Pancreas (tissue), 10 donors: ENCODE measurements at places on chromosomes 7 and 10.
A peak's percentile ranks its signal among the peaks of the same experiment; 100 is the strongest.

GRCh38 chr10:54869022-54869421, 68.0 kb upstream of the PCDH15 start:
- no peaks in the 10 kb centered on the region for H3K36me3 ChIP-seq
- no peak overlapping the region for H3K27ac ChIP-seq
- H3K27me3 ChIP-seq, result no peaks in the 10 kb centered on the region
- no peak for DNase-seq
- H3K4me1 ChIP-seq, result no peaks in the 10 kb centered on the region

DNA sequence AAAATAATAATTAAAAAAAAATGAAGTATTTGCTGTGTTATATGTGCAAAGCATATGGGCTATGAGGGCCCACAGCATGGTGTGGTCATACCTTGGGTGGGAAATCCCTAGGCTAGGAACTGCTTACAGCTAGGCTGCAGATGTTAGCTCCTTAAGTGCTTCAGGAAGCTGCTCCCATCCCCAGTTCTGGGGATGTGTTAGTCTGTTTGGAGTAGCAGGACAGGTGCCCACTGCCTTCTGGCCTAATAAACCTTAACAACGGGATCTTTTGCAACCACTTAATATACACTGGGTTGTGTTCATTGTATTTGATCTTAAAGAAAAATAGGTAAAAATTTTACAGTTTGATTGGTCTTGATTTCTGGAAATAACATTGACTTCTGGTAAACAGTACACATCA, 46.3 kb downstream of the HK1 start:
- no peaks in the 10 kb centered on the region for H3K27me3 ChIP-seq
- no peak overlapping the region for H3K27ac ChIP-seq
- no peak overlapping the region for H3K4me3 ChIP-seq
- DNase-seq, result no peak

GRCh38 chr7:66265566-66265965, 60.4 kb downstream of the TPST1 start:
- DNase-seq, result no peak
- H3K4me3 ChIP-seq, result no peak overlapping the region
- no peaks in the 10 kb centered on the region for H3K27me3 ChIP-seq
- H3K4me1 ChIP-seq, result no peaks in the 10 kb centered on the region
- no peak overlapping the region for H3K27ac ChIP-seq

DNA sequence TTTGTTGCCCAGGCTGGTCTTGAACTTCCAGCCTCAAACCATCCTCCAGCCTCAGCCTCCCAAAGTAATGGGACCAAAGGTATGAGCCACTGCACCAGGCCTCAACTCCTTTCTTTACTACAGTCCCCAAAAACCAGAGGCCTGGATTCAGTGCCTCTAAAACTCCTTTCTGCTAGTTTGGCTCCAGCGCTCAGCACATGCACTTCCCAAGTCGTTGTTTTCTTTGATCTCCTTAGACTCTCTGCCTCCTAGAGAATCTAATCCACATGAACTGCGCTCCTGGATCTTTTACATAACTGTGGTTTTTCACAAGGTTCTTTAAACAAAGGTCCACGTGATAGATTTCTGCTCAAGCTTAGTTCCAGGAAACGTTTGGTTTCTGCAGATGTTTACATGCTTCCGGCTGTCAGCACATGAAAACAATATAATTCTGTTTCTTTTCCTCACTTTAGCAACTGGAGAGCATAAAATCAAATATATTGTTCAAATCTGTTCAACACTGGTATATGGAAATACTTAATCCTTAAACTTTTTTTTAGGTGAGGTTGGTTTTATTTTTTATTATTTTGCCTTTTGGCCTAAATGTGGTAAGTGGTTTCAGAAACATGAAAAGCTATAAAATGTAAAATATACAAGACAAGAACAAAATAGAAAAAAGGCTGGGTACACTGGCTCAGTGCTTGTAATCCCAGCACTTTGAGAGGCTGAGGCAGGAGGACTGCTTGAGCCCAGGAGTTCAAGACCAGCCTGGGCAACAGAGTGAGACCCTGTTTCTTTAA, 270.5 kb upstream of the MKLN1 start:
- H3K36me3 ChIP-seq, result no peaks in the 10 kb centered on the region
- peak overlapping the region; percentile 85 for H3K27ac ChIP-seq
- no peaks in the 10 kb centered on the region for H3K27me3 ChIP-seq
- no peak for DNase-seq

DNA sequence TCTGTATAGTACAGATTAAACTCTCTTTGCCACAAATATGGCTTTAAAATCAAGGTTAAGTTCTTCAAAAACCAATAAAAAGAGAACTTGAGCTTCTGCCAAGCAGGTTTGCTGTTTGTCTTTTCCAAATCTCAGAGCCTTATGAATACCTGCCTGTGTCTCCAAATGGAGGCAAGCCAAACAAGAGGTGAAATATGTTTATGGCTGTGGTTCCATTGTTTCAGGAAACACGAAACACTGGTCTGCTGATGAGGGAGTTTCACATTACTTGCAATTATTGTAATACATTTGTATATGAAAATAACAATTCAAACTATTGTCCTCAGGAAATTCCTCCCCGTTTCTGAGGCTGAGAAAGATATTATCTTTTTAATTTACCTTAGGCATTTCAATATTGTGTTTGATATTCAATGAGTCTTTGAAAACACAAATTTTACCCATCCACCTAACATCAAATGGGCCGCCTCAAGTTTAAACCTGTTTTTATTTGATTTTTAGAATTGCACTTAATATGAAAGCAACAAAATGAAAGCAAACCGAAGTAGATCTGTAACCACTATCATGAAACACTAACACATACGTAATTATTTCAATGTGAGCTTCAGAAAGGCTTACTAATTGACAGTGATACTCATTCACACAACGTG, 359.3 kb downstream of the HGF start:
- no peak for DNase-seq
- no peaks in the 10 kb centered on the region for H3K36me3 ChIP-seq
- H3K4me1 ChIP-seq, result no peaks in the 10 kb centered on the region
- H3K27ac ChIP-seq, result no peak overlapping the region

DNA sequence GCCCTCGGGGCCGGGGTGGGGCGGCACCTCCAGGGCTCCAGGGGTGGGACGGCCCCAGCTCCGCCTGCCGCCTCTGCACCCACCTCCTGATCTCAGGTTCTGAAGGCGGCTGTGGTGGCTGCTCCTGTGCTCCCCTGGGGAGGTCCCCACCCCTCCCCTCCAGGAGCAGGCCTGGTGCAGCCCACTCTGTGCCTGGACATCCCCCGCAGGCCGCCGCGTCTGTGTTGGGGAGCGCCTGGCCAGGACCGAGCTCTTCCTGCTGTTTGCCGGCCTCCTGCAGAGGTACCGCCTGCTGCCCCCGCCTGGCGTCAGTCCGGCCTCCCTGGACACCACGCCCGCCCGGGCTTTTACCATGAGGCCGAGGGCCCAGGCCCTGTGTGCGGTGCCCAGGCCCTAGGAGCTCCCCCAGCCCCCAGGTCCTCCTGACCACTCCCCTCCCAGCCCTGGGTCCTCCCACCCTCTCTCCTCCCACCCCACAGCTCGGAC, 5.5 kb downstream of the CYP2W1 start:
- no peaks in the 10 kb centered on the region for H3K36me3 ChIP-seq
- no peak overlapping the region for H3K4me3 ChIP-seq
- H3K27ac ChIP-seq, result no peak overlapping the region
- no peak for DNase-seq
- H3K27me3 ChIP-seq, result no peaks in the 10 kb centered on the region

GRCh38 chr7:117110480-117111315, 157.4 kb downstream of the ST7 start:
- no peaks in the 10 kb centered on the region for H3K27me3 ChIP-seq
- H3K4me3 ChIP-seq, result no peak overlapping the region
- H3K36me3 ChIP-seq, result no peaks in the 10 kb centered on the region
- H3K4me1 ChIP-seq, result peaks cover 18% of the 10 kb centered on the region

DNA sequence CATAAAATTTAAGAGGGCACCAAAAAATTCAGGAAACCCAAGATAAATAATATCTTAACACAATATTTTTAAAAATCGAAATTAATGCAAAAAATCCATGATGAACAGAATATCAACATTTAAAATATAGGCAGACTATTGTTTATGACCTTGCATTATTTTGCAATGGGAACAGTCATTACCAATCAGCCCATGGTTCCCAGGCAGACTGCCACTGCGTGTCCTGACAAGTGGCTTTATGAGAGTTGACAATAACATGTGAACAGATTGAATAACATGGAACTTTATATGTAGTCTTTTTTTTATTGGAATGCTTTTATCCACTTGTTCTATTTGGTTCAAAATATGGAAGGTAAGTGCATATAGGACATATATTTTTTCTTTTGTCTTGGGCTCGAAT, 3.1 kb upstream of the AVPI1 start:
- H3K4me3 ChIP-seq, result no peak overlapping the region
- DNase-seq, result no peak
- H3K27me3 ChIP-seq, result no peaks in the 10 kb centered on the region

DNA sequence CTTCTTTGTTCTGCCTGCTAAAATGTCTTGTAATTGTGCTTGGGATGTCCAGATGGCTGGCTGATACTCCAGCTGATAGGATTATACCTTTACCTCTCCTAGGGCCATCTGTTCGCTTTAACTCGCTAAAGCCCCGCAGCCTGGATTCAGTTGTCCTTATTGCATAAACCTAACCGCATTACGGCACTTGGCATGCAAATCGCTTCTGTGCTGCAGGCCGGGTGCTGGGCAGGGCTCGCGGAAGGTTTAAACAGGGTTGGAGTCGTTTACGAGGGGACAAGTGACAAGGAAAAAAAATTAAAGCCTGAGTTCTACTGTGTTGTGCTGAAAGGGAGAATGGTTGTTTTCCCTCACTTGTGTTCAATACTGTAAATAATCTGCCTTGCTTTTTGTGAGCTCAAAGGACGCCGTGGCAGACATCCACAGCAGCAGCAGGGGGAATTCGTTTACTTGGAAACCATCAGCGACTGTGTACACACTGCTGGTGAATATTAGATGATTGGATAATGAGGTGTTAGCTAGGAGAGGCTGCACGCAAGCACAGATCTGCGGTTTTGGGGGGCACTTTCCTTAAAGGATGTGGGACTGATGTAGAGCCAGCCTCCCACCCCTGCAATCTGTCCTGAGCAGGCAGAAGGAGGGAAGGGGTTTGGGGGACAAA, 93.0 kb downstream of the EBF3 start:
- peak; percentile 7 for DNase-seq
- H3K4me1 ChIP-seq, result no peaks in the 10 kb centered on the region
- H3K27me3 ChIP-seq, result peaks cover 10% of the 10 kb centered on the region
- no peaks in the 10 kb centered on the region for H3K36me3 ChIP-seq

- DNase-seq, result no peak
- H3K36me3 ChIP-seq, result no peaks in the 10 kb centered on the region
- no peak overlapping the region for H3K27ac ChIP-seq
- no peak overlapping the region for H3K4me3 ChIP-seq
- H3K4me1 ChIP-seq, result no peaks in the 10 kb centered on the region
- H3K27me3 ChIP-seq, result no peaks in the 10 kb centered on the region
Observed at GRCh38 chr10:13632440-13632839, 45.7 kb downstream of the PRPF18 start.

- DNase-seq, result no peak
- no peaks in the 10 kb centered on the region for H3K36me3 ChIP-seq
- H3K4me1 ChIP-seq, result no peaks in the 10 kb centered on the region
- no peak overlapping the region for H3K27ac ChIP-seq
Observed at GRCh38 chr10:36265741-36266140, 623.6 kb upstream of the FZD8 start.

DNA sequence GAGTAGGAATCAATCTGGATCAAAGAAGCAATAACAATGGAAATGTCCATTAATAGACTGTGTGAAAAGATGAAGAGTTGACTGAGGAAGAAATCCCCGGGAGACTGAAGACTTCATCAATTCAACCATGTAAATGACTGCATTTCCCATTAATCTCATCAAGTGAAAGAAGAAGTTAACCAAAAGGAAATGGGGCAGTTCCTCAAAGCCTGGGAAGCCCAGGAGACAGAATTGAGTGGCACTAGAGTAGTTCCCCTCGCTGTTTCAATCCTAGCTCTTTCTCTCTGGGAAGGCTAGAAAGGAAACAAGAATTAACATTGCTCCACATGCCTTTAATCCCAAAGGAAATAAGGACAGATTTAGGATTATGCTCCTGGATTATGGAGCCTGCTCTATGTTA, 4.8 kb upstream of the OR6V1 start:
- no peaks in the 10 kb centered on the region for H3K27me3 ChIP-seq
- DNase-seq, result no peak
- no peak overlapping the region for H3K27ac ChIP-seq
- H3K4me1 ChIP-seq, result no peaks in the 10 kb centered on the region
- H3K36me3 ChIP-seq, result no peaks in the 10 kb centered on the region

- H3K36me3 ChIP-seq, result no peaks in the 10 kb centered on the region
- no peaks in the 10 kb centered on the region for H3K27me3 ChIP-seq
- no peak overlapping the region for H3K27ac ChIP-seq
- DNase-seq, result no peak
- no peak overlapping the region for H3K4me3 ChIP-seq
Observed at GRCh38 chr10:95569368-95569767, 8.2 kb upstream of the SORBS1 start.

- no peaks in the 10 kb centered on the region for H3K4me1 ChIP-seq
- no peaks in the 10 kb centered on the region for H3K36me3 ChIP-seq
- no peaks in the 10 kb centered on the region for H3K27me3 ChIP-seq
- H3K4me3 ChIP-seq, result no peak overlapping the region
- H3K27ac ChIP-seq, result no peak overlapping the region
Observed at GRCh38 chr7:11846361-11846955, 14.5 kb upstream of the THSD7A start.

GRCh38 chr7:21412410-21412851, 15.5 kb upstream of the SP4 start:
- H3K4me1 ChIP-seq, result no peaks in the 10 kb centered on the region
- DNase-seq, result no peak
- no peaks in the 10 kb centered on the region for H3K36me3 ChIP-seq
- no peak overlapping the region for H3K4me3 ChIP-seq

DNA sequence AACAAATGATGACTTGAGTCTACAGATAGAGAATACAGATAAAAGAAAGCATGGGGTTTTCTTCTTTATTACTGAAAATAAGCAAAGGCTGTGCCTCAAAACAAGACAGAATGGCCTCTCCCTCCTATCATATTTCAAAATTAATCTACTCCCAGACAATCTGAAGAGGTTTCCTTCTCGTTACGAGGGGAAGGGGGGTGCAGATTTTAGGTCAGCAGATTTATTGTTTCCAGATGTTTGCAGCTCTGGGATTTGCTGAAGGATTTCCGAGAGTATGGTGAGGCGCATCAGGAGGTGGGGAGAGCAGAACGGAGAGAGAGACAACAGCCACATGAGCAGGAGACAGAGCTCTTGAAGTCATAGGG, 89.8 kb downstream of the KIAA1549 start:
- H3K4me3 ChIP-seq, result no peak overlapping the region
- H3K4me1 ChIP-seq, result no peaks in the 10 kb centered on the region
- no peak overlapping the region for H3K27ac ChIP-seq
- DNase-seq, result no peak
- no peaks in the 10 kb centered on the region for H3K27me3 ChIP-seq
- H3K36me3 ChIP-seq, result peaks cover 5% of the 10 kb centered on the region

- no peak overlapping the region for H3K4me3 ChIP-seq
- no peaks in the 10 kb centered on the region for H3K27me3 ChIP-seq
- H3K4me1 ChIP-seq, result no peaks in the 10 kb centered on the region
- H3K36me3 ChIP-seq, result no peaks in the 10 kb centered on the region
- no peak overlapping the region for H3K27ac ChIP-seq
- DNase-seq, result no peak
Observed at GRCh38 chr7:36732806-36733205, 8.5 kb upstream of the AOAH start.
